ENCODE measurements at places on chromosomes 7 and 10.
A peak's percentile ranks its signal among the peaks of the same experiment; 100 is the strongest.

DNA sequence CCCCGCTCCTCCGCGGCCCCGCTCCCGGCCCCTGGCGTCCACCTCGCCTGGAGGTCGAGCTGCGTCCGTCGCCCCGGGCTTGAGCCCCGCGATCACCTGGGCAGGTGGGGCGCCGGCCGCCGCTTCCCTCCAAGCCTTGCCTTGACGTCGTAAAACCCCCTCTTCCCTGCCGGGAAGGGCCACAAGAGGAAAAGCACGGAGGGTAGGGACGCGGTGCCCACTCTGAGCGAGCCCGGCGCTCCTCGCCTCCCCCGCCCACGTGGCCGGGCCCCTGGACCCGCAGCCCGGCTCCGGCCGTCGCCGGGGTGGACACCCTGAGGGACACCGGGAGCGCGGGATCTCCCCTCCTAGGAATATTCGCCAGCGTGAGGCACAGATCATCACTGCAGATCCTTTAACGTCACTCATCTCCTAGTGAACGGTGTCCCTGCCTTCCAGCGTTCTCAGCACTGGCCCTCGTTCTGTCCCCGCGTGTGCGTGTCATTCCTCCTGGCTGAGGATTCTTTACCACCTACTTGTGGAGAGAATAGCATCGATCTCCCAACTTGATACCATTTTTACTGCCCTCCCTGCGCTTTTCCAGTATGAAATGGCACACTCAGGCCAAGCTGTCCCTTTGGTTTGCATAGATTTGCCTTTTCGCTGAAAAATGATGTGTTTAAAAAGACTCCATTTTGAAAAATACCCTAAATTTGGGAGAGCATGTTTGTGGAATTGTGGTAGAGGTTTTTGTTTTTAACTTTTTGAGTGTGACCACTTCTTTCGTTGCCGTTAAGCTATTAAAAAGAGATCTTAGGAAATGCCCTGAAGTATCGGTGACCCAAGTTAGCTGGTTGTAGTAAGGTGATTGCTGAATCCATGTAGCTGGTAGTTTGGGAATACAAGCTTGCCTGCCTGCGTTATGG, 649 bp downstream of the ACTR3B start:
- peak; percentile 1 for DNase-seq

GRCh38 chr7:39683216-39683845, 60.0 kb downstream of the RALA start:
- DNase-seq = no peak

DNA sequence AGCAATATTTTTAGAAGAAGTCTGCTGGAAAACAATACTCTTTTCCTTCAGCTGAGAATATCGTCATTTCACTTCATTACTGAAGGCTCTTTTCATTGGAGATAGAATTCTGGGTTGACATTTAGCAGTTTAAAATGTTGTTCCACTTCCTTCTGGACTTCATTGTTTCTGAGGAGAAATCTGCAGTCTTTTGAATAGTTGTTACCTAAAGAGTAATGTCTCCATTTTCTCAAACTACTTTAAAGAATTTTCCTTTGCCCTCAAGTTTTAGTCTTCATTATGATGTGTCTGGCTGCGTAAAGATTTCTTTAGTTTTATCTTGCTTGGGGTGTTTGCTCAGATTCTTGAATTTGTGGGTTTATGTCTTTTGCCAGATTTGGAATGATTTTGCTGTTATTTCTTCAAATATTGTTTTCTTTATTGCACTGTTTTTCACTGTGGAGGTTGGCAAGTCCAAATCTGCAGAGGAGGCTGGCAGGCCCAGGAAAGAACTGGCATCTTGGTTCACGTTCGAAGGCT, 136.3 kb downstream of the DNAJB6 start:
- DNase-seq = no peak

GRCh38 chr10:123795846-123796590, 95.6 kb downstream of the CPXM2 start:
- DNase-seq = no peak

DNA sequence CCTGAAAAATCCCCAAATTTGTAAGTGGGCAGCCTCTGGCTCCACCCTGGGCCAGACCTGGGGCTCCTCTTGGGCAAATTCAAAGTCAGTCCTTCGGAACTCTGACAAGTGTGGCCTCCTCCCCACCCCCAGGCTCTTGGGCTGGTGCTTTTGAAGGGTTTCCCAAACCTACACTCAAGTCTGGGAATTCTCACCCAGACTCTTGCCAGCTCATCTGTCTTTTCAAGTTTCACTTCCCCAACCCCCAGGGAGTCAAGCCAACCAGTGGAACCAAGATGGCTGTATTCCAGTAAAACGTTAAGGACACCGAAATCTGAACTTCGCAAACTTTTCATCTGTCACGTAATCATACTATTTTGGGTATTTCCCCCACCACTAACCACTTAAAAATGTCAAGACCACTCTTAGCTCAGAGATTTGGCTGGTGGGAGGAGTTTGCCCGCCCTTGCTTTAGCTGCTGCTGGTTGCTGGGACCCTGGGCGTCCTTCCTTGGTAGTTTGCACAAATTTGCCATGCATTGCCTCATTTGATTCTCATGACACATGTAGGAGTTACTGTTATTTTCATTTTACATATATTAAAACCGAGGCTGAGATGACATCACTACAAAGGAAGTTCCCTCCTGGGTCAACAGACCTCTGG, 1.7 kb upstream of the MYO1G start:
- DNase-seq = peak; percentile 62

DNA sequence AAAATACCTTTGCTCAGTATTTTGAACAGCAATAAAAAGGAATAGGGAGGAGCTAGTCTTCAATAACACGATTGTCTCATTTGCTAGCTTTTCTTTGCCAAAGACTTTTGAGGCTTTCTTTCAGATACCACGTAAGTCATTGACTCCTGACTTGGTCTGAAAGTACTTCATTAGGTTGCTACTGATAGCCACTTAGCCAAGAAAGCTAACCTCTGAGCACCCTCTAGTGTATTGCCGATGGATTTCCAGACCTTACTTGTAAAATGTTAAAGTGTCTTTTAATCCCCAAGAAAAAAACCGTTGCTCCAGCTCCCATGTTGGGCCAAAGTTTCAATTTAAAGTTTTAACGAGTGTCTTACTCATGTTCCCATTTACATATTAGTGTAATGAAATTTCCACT, 63.4 kb upstream of the STRIP2 start:
- no peak for DNase-seq

GRCh38 chr7:104993217-104993862, 20.7 kb upstream of the KMT2E start:
- DNase-seq = no peak

- DNase-seq = no peak
These were observed 189.6 kb downstream of the DNAJC1 start for GRCh38 chr10:21813946-21814345.

- DNase-seq = no peak
These were observed 288.9 kb downstream of the PARD3 start for GRCh38 chr10:34526186-34526585.

GRCh38 chr7:157688533-157689268, 351.9 kb downstream of the DNAJB6 start:
- DNase-seq = no peak

- DNase-seq = no peak
These were observed 169.1 kb downstream of the EGFR start for GRCh38 chr7:55187701-55188491.

DNA sequence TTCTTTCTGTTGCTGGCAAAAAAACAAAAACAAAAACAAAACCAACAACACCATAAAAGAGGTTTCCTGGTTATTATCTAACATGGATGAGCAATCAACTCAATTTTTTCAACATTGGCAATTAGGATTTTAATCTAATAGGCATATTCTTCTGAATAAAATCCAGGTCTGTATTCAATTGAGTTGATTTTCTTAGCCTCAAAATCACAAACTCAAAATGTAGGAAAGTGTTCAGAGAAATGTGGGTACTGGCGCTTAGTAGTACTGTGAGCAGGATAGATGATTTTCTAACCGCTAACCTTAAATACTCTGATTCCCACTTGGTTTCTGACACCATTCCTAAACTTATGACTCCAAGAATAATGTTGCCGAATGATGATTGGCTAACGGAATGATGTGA, 5.6 kb downstream of the WNT16 start:
- DNase-seq = no peak

GRCh38 chr10:79070606-79071395, 2.0 kb downstream of the ZMIZ1 start:
- DNase-seq = no peak

GRCh38 chr7:147079083-147079482, 962.5 kb downstream of the CNTNAP2 start:
- DNase-seq = no peak

DNA sequence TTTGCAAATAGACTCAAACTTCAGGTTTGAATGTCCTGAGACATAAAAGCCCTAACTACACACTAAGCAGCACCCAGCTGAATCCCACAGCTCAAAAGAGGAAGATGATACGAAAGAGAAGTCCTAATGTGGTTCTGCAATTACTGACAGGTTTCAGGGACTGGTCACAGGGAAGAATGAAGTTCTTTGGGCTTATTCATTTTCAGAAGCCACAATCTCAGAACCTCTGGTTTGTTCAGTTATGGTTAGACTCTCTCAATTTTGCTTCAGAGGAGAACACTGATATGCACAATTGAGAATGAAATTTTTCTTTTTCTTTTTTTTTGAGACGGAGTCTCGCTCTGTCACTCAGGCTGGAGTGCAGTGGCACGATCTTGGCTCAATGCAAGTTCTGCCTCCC, 94.6 kb upstream of the FAM180A start:
- no peak for DNase-seq

DNA sequence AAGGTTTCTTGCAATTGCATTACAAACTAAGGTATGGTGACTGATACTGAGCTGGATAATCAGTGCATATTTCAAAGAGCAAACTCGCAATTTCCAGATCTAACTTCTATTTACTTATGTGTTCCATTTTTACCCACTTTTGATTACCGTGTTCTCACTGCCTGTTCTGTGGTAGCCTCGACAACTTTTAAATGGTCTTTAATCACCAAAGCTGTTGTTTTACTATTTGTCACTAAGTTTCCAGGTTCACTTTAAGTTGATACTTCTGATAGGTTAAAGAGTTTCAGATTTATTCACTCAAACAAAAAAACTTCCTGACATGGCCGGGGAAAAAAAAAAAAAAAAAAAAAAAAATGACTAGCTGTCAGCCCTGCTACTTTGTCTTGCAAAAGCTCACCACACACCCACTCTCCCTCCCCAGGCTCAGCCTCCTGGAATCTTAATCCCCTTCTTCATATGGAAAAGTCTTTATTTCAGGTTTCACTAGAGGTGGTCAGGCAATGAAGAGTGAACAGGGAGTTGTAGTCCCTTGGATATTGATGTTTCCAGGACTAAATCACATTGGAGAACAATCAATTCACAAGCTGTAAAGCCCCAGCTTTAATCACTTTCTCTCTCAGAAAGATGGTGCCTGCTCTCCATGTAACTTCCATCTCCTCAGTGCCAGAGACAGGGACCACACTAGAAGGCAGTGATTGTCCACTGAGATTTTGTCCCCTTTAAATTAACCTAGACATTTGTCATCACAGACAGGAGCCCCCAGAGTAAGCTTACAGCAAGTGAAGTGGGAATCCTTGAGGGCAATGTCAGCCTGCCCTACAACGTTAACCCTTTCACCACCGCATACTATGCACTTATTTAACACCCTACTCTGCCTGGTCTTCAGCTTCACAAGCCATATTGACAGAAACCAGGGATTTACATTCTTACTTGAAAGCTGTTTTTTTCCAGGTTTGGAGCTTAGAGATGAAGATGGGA, 749.1 kb upstream of the SORCS1 start:
- no peak for DNase-seq

- no peak for DNase-seq
These were observed 208.1 kb downstream of the TCF7L2 start for GRCh38 chr10:113158183-113158582.

DNA sequence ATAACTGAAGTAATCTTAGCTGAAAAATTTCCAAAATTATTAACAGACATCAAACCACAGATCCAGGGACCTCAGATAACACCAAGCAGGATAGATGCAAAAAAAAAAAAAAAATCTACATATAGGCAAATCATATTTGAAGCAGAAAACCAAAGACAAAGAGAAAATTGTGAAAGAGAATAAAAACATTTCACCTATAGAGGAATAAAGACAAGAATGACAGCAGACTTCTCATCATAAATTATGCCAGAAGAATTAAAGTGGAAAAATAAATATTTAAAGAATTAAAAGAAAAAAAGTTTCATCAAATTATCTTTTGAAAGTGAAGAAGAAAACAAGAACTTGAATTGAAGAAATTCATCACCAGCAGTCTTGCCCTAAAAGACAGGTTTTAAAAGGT, 467.5 kb downstream of the GPAM start:
- no peak for DNase-seq

GRCh38 chr7:134532180-134532953, 5.0 kb downstream of the AKR1B10 start:
- DNase-seq = no peak

DNA sequence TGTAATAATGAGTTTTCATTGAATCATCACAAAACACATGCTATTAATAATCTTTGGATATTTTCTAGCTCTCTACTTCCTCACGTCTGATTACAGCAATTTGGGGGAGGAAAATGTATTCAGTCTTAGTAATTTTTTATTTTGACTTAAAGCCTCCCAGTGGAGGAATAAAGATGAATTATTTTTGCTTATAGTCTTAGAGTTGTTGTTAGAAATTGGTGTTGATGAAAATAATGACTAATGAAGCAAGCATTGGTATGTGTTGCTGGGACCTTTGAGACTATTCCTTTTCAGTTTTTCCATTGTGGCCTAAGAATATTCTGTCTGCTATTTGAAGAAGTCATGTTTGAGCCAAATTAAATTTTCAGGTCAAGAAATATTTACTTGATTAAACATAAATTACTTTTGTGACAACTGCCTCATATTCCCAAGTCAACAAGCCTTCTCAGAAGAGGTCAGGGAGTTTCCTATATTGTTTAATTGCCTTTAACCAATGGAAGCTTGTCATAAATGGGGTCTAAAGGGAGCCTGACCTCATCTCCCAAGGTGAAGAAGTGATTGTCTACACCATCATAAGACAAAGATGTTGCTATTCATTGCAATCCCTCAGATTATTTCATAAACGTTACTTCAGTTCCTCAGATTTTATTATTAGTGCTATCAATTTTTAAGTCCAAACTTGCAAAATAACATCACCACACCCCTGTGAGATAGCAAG, 90.0 kb downstream of the ST7 start:
- DNase-seq = no peak

- no peak for DNase-seq
These were observed 51.9 kb downstream of the CFTR start for GRCh38 chr7:117531595-117532244.

DNA sequence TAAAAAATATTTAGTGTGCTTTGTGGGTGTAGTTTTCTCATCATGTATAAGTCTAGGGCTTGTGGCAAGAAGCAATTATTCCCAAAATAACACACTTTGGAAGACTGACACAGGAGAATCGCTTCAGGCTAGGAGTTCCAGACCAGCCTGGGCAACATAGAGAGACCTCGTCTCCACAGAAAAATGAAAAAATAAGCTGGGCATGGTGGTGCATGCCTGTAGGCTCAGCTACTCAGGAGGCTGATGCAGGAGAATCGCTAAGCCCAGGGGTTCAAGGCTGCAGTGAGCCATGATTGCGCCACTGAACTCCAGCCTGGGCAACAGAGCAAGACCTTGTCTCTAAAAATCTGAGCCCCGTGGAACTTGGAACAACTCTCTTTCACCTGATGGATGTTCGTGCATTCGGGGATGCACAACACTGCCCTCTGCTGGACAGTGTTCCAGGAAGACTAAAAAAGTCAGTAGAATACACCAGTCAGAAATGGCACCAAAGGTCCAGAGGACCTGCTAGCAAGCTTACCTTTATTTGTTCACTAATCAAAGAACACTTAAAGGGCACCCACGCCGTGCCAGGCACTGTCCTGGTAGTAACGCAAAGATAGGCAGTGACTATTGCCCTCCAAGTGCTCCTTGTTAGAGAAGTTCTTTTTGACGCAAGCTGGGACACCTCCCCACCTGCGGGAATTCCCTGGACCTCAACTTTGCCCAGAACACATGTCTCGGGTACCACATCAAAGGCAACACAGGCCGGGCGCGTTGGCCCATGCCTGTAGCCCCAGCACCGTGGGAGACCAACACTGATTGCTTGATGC, 81.9 kb upstream of the CALN1 start:
- DNase-seq = peak; percentile 14
